ENCODE measurements at places on chromosomes 16 and 17. TPM values are rescaled to one million over a fixed set of nuclear protein-coding genes. Genes with fewer than 3 reads are reported as not detected.

DNA sequence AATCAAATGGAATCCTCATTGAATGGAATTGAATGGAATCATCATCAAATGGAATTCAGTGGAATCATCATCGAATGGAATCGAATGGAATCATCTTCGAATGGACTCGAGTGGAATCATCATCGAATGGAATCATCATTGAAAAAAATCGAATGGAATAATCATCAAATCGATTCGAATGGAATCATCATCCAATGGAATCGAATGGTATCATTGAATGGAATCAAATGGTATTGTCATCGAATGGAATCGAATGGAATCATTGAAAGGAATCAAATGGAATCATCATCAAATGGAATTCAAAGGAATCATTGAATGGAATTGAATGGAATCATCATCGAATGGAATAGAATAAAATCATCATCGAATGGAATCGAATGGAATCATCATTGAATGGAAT is 619.3 kb downstream of the TP53TG3F start:
- DNase-seq, result no peak
- no peak overlapping the region for H3K4me3 ChIP-seq
- H3K36me3 ChIP-seq, result no peaks in the 10 kb centered on the region
- H3K27me3 ChIP-seq, result no peaks in the 10 kb centered on the region

Gene TEX19
- not detected for total RNA-seq

- no peak for DNase-seq
- H3K27ac ChIP-seq, result no peak overlapping the region
- H3K4me3 ChIP-seq, result no peak overlapping the region
- no peaks in the 10 kb centered on the region for H3K36me3 ChIP-seq
Observed at GRCh38 chr16:56911771-56912571, 20.0 kb upstream of the HERPUD1 start.

- no peak overlapping the region for H3K4me3 ChIP-seq
- H3K27me3 ChIP-seq, result no peaks in the 10 kb centered on the region
- H3K4me1 ChIP-seq, result no peaks in the 10 kb centered on the region
- no peak overlapping the region for H3K27ac ChIP-seq
Observed at GRCh38 chr17:80428363-80428762, 13.4 kb downstream of the ENDOV start.

- no peak for DNase-seq
- no peak overlapping the region for H3K4me3 ChIP-seq
- H3K27ac ChIP-seq, result peak overlapping the region; percentile 88
- no peaks in the 10 kb centered on the region for H3K36me3 ChIP-seq
Observed at GRCh38 chr16:75027520-75028300, 28.9 kb downstream of the ZNRF1 start.

DNA sequence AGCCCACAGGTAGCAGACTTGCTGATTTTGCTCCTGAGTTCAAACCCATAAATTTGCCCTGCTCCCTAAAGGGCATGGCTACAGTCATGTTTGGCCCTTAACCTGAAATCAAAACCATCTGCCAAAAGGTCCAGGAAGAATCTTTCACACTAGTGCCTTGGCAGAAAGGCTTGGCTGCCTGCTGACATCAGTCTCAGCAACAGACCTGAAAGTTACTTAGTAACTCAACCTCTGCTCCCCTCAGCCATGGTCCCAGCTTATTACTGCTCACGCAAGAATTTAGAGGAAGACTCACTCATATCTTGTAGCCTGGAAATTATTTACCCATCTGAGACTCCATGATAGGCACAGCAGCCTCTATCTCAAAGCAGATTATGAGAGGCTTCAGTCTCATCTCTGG is 98.0 kb upstream of the KIF2B start:
- H3K27ac ChIP-seq, result no peak overlapping the region
- no peaks in the 10 kb centered on the region for H3K36me3 ChIP-seq
- no peaks in the 10 kb centered on the region for H3K27me3 ChIP-seq
- H3K4me1 ChIP-seq, result no peaks in the 10 kb centered on the region

Gene IRX3
- total RNA-seq, result 0.97 TPM

GRCh38 chr17:29620271-29620670 is 2.4 kb downstream of the CORO6 start:
- H3K4me3 ChIP-seq, result no peak overlapping the region
- H3K36me3 ChIP-seq, result no peaks in the 10 kb centered on the region
- DNase-seq, result no peak
- H3K27me3 ChIP-seq, result peaks cover 11% of the 10 kb centered on the region

DNA sequence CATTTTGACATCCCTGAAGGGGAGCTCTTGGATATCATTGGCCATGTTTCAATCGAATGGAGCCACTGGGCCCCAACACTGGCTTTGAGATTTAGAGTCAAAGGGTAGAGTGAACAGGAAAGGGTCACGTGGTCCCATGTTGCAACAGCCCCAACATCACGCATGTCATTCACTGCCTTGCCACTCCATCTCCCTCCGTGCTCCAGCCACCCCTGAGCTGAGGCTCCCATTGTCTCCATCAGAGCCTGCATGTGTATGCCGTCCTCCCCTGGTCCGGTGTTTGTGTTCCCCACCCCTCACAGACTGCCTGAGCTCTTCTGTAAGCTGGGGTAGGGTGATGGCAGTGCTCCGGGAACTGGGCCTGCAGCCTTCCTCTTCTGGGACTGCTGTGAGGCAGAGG is 12.1 kb downstream of the NFE2L1 start:
- H3K36me3 ChIP-seq, result no peaks in the 10 kb centered on the region
- DNase-seq, result no peak
- H3K27me3 ChIP-seq, result no peaks in the 10 kb centered on the region
- peak overlapping the region; percentile 5 for H3K27ac ChIP-seq

- H3K4me3 ChIP-seq, result no peak overlapping the region
- H3K27me3 ChIP-seq, result no peaks in the 10 kb centered on the region
- no peak for DNase-seq
- H3K4me1 ChIP-seq, result no peaks in the 10 kb centered on the region
Observed at GRCh38 chr17:57624386-57624785, 120.7 kb downstream of the CCDC182 start.

- H3K27me3 ChIP-seq, result no peaks in the 10 kb centered on the region
- H3K4me1 ChIP-seq, result no peaks in the 10 kb centered on the region
- DNase-seq, result no peak
- H3K4me3 ChIP-seq, result no peak overlapping the region
- no peak overlapping the region for H3K27ac ChIP-seq
- no peaks in the 10 kb centered on the region for H3K36me3 ChIP-seq
Observed at GRCh38 chr17:33475594-33475993, 182.5 kb upstream of the ASIC2 start.

Gene KRT25
- not detected for total RNA-seq

Data from uterus (tissue), 4 donors.